ENCODE measurements at places on chromosomes 7 and 10. TPM values are rescaled to one million over a fixed set of nuclear protein-coding genes. Genes with fewer than 3 reads are reported as not detected.

CALHM3 gene
- total RNA-seq = not detected

IFIT1B gene
- total RNA-seq = not detected

MMP21 gene
- not detected for total RNA-seq

CCDC172 gene
- not detected for total RNA-seq

DNAJC9 gene
- total RNA-seq = 11.8 TPM

GRID1 gene
- total RNA-seq = 0.31 TPM

MDFIC gene
- 4.8 TPM for total RNA-seq

AMZ1 gene
- not detected for total RNA-seq

STMP1 gene
- total RNA-seq = 30.4 TPM

ANKRD7 gene
- total RNA-seq = not detected

KLF14 gene
- not detected for total RNA-seq

TRIM56 gene
- total RNA-seq = 43.3 TPM

STEAP4 gene
- total RNA-seq = 3.8 TPM

TACC2 gene
- total RNA-seq = 107 TPM

WEE2 gene
- not detected for total RNA-seq

CASTOR2 gene
- 1.5 TPM for total RNA-seq

SSC4D gene
- 0.50 TPM for total RNA-seq

OPN1SW gene
- total RNA-seq = not detected

TSPAN12 gene
- 30.3 TPM for total RNA-seq

ARHGEF35 gene
- 62.4 TPM for total RNA-seq

UCN3 gene
- total RNA-seq = 6.1 TPM

LZTS2 gene
- 28.7 TPM for total RNA-seq

CALML3 gene
- 0.09 TPM for total RNA-seq

SPDYE5 gene
- total RNA-seq = not detected

CPA2 gene
- total RNA-seq = 1.1 TPM

SCIN gene
- total RNA-seq = 76.6 TPM

ARL3 gene
- total RNA-seq = 2.5 TPM

CCDC3 gene
- 4.0 TPM for total RNA-seq

SMKR1 gene
- total RNA-seq = not detected

IL6 gene
- 0.34 TPM for total RNA-seq

PLXNA4 gene
- 1.1 TPM for total RNA-seq

GCK gene
- total RNA-seq = 0.15 TPM

GIMAP6 gene
- total RNA-seq = 6.4 TPM

TCERG1L gene
- total RNA-seq = not detected

FGL2 gene
- total RNA-seq = 45.1 TPM

ASAH2B gene
- 6.6 TPM for total RNA-seq

RBP4 gene
- total RNA-seq = 8.3 TPM

CPA5 gene
- not detected for total RNA-seq

GJC3 gene
- not detected for total RNA-seq

LIPM gene
- not detected for total RNA-seq

EEPD1 gene
- 13.4 TPM for total RNA-seq

RBM20 gene
- 0.92 TPM for total RNA-seq

HTR5A gene
- total RNA-seq = not detected

ARHGAP22 gene
- total RNA-seq = 2.9 TPM

INA gene
- total RNA-seq = 0.18 TPM

KCND2 gene
- 0.36 TPM for total RNA-seq

TMEM178B gene
- total RNA-seq = 0.31 TPM

MMD2 gene
- total RNA-seq = not detected

ERVW-1 gene
- total RNA-seq = not detected

CLDN3 gene
- 781 TPM for total RNA-seq

RINT1 gene
- 12.9 TPM for total RNA-seq

GRID2IP gene
- total RNA-seq = 0.75 TPM

CDC14C gene
- not detected for total RNA-seq

KIAA1549 gene
- total RNA-seq = 2.7 TPM

MOGAT3 gene
- 62.4 TPM for total RNA-seq

RSPH10B gene
- not detected for total RNA-seq

GFRA1 gene
- total RNA-seq = 2.6 TPM

ZNF804B gene
- not detected for total RNA-seq

GIMAP8 gene
- 5.5 TPM for total RNA-seq

SERPINE1 gene
- total RNA-seq = 3.1 TPM
